ENCODE measurements at places on chromosomes 3 and 15.

GRCh38 chr3:156981005-156981404 lies 154.9 kb downstream of the LEKR1 start:
- no peak for DNase-seq

DNA sequence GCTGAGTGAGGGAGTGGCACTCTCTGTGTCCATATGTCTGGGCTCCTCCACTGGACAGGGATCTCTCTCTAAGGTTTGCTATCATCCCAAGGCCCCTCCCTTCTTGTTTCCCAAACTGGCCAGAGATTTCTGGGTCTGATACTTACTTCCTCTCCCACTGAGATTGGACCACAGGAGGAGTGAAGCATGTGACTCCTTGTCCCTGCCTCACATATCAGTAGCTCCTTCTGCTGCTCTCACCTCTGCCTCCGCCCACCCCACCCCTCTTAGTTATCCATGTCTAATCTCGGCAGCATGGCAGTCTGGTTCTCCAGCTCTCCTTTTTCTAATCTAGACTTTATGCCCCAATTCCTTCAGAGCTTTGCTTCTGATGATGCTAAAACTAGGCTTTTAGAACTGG lies 223.1 kb downstream of the RPLP1 start:
- DNase-seq: no peak

GRCh38 chr3:10674578-10674977 lies 141.4 kb upstream of the SLC6A11 start:
- peak; percentile 82 for DNase-seq

DNA sequence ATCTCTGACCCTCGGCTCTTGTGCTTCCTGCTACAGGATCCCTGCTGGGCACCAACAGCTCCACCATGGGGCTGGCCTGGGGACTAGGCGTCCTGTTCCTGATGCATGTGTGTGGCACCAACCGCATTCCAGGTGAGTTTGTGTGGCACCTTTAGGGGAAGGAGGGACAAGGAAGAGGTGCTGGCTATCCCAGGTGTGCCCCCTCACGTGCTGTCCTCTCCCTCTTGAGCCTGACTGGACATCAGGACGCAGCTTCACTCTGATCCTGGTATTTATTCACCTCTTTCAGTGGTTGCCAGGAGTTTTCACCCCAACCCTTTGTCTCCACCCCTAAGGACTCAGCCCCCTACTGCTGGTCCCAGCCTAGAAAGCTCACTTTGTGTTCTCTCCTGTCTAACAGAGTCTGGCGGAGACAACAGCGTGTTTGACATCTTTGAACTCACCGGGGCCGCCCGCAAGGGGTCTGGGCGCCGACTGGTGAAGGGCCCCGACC lies 960 bp downstream of the THBS1 start:
- no peak for DNase-seq

DNA sequence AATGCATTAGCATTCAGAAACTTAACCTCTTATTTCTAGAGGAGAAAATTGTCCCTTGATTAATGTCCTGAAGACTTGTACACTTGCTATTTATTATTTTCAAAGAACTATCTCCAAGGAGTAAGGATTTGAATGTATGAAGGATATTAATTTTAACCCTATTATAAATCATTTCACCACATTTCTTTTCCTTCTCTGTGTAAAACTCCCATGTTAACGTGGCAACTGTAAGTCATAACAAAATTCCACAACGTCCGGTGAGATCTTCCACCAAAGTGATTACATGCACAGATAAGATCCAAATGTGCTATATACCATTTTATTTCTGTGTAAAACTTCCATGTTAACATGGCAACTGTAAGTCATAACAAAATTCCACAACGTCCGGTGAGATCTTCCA lies 229.1 kb upstream of the ARHGEF26 start:
- DNase-seq: no peak

DNA sequence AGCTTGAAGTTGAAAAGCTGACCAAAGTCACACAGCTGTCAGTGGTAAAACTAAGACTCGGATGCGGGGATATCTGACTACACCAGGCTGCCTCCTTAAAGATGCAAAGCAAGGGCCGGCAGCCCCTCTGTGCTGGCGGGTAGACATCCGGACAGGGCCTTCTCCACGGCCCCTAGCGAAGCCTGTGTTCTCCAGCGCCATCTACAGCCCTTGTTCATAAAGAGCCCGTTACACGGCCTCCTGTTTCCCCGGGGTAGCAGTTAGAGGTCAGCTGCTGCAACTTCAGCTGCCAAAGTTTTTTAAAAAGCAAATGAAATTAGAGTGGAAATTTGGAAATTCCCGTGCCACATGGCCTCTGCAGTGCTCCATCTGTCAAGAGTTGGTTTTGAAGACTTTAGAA lies 383.0 kb downstream of the TBL1XR1 start:
- peak; percentile 42 for DNase-seq

DNA sequence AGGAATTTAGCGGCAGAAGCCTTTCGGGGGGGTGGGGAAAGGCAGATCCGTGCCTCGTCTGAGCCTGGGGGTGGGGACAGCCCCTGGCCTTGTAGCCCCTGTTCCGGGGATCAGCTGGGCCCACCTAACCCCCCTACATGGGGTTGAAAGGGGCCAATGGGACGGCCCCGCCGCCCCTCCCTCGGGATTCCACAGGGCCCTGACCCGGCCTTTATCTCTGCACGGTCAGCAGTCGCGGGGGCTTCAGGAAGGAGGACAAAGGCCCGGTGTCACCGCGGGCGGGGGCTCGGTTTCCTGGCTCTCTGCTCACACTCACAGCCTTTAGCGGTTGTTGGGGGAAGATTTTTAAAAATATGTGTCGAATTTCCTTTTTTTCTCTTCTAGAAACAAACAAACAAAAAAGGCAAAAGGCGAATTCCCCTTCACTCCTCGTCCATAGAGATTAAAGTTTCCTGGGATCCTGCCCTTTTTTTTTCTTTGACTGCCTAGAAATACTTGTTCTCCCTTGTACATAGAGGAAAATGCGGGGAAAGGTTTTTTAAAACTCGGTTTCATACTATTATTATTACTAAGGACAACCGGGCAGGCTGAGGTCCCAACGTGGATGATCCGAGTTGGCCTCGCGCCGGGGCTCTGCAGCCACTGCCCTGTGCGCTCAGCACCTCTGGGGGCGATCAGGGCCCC lies 7.9 kb downstream of the FOXL2 start:
- DNase-seq: no peak

GRCh38 chr15:81334768-81335435 lies 11.0 kb upstream of the STARD5 start:
- no peak for DNase-seq

- DNase-seq: no peak
These were observed 67.2 kb upstream of the XCR1 start for GRCh38 chr3:46094506-46094905.

DNA sequence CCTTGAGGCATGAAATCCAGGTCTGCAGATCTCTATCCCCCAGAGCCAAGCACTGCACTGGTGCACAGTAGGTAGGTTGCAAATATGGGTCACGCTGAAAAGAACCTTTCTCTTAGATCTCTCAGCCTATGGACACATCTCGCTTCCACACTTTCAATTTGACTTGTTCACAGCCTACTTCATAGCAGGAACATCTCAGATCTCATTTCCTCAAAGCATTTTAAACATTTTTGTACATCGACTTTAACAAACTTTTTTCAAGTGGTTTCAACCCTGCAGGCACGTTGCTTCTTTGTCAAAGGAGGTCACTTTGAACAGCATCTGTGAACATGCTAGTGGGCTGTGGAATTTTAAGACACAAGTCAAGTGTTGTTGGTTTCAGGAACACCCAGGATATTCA lies 76.0 kb downstream of the SLC12A8 start:
- no peak for DNase-seq

- DNase-seq: no peak
These were observed 5.9 kb downstream of the CASR start for GRCh38 chr3:122189357-122189756.

DNA sequence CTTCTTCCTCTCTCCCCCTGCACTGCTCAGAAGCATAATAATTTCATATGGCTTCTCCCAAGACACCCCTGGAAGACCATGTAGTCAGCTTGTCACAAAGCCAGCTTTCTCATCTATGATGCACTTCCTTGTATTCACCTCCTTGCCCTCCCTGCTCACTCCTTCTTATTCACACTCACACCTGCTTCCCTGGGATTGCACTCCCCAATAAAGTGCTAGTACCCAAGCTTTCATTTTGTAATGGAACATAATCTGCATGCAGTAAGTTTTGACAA lies 76.9 kb upstream of the FRMD4B start:
- DNase-seq: no peak

DNA sequence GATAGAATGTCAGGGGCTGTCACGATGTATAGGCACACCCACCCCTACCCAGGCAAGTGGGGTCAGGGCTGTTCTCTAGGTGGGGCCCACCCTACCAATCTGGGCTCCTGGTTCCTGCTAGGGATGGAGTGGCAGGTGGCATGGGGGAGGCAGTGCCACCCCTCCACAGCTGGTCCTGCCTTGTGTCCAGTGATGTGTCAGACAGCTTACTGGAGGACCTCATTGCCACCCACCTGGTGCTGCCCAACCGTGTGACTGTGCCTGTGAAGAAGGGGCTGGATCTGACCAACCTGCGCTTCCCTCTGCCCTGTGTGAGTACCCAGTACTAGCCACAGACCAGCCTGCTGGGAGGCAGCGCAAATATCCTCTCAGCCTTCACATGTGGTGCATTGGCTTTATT lies 27.5 kb downstream of the ESYT3 start:
- no peak for DNase-seq

DNA sequence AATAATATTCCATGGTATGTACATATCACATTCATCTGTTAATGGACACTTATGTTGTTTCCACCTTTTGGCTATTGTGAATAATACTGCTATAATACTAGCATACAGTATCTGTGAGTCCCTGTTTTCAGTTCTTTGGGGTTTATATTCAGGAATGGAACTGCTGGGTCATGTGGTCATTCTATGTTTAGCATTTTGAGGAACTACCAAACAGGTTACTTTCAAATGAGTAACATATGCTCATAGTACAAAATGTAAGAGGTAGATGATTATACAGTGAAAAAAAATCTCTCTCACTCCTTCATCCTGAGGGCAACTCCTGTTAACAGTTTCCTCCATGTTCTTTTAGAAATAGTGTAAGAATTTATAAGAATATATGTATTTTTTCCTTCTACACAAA lies 162.2 kb downstream of the PLD1 start:
- DNase-seq: peak; percentile 28

DNA sequence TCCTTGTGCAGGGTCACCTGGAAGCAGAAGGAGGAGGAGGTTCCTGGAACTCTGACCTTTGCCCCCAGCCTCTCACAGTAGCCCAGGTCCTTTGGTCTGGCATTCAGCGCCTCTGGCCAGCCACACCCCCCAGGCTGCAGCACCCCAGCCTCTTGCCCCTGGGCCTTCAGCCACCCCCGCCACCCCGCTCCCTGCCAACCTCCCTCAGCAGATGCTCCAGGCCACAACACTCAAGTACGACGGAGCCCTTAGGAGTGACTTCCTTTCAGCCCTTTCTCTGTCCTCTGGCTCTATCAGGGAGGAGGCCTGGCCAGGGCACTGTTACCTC lies 45.2 kb downstream of the GRIP2 start:
- no peak for DNase-seq

GRCh38 chr15:34591306-34591705 lies 7.9 kb upstream of the GOLGA8B start:
- DNase-seq: no peak

- DNase-seq: no peak
These were observed 224.3 kb upstream of the SOX2 start for GRCh38 chr3:181487236-181487978.

DNA sequence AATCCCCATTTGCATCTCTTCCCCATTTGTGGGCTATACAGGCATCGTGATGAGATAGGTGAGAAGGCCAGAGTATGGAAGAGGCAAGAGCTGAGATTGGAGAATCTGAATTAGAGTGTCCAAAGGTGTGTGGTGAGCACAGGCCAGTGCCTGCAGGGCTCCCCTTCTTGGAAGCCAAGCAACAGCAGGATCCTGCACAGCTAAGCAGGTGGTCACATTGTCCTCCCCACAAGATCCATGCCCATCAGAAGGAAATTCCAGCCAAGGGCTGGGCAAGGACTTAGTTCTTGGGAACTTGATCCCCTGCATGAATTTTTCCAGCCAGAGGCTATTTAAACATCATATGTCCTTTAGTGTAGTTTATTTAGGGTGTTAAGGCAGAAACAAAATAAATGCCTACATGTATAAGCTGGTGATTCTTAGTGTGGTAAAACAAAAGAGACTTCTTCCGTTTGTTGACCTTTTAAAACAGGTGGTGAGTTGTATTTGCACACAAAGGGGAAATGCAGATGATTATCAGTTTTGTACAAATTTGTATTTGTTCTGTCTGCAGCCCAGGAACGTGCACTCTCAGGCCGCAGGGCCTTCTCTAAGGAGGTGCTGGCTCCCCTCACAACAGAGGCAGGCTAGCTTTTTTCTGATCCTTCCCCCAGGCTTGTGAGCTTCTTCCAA lies 110.2 kb downstream of the PLCL2 start:
- no peak for DNase-seq

DNA sequence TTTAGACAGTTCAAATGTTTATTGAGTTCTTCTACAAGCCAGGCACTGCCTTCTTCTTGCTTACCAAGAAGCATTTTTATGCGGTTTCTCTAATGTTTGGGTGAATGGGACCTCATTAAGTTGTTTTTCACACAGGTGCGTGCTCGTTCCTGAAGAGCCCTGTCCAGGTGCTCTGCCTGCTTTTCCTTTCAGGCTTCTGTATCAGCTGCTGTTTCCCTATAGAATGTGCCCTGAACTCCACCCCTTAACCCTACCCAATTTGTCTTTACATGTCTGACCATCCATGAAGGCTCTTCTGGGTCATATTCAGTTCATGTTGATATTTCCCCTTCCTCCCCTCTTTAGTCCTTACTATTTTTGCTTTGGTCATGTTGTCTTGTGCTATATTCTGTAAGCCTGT lies 22.4 kb upstream of the GOLGA6L10 start:
- DNase-seq: no peak

DNA sequence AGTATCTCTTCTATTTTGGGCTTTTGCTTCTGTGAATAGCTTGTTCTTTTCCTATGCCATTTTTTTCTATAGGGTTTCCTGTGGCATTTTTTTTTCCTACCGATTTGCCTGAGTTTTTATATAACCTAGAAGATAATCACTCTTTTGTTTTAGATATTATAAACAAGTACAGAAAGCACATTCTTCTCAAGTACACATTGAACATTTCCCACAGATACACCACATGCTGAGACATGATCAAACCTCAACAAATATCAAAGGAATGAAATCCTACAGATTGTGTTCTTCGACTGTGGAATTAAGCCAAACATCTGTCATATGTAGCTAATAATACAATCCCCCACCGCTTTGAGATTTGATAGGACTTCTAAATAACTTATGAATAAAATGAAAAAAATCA lies 9.1 kb upstream of the FEM1B start:
- DNase-seq: no peak

DNA sequence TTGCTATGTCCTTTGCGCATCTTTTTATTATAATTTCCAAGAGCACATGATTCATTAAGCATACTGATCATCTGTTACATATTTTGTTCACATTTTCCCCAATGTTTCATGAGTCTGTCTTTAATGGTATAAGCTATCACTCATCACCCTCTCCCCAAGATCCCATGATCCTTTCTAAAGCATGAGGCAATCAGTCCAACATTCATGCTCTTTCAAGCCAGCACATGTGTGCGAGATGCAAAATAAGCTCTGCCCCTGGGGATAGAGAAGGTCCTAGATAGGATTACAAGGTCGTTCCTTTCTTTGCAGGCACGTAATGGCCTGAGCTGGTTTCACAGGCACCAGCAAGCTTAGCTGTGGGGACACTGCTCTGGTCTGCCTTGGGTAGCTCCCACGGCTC lies 32.2 kb upstream of the B3GNT5 start:
- no peak for DNase-seq

GRCh38 chr3:46675843-46676567 lies 17.5 kb downstream of the ALS2CL start:
- peak; percentile 80 for DNase-seq

Measured in pons (tissue), 1 donor.